Stimulated activated CD8-positive, alpha-beta memory T cell treated with anti-CD3 and anti-CD28 coated beads, Interleukin-15, amount 100 ng/mL, for 4 hours (primary cell): ENCODE measurements at places on chromosomes 2 and 18.

DNA sequence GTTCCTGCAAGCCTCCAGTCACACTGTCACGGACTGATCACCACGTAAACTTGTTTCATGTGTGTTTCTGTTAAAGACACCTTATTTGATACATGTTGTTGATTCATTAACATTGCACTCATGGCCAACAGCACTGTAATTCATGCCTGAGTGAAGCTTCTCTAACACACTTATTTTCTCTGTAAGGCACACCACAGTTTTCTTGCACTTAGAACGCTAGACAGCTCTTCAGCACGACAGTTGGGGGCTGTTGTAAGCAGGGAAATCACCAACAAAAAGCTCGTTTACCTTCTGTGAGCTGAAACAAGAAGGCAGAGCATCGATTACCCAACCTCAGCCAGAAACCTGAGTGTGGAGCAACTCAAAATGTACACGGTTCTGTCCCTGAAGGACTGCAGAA lies 28.1 kb downstream of the TNFRSF11A start:
- no peak for DNase-seq

GRCh38 chr2:43360137-43360536 lies 133.7 kb upstream of the ZFP36L2 start:
- DNase-seq, result no peak

- no peak for DNase-seq
Observed at GRCh38 chr2:20365249-20365817, 14.7 kb upstream of the PUM2 start.

DNA sequence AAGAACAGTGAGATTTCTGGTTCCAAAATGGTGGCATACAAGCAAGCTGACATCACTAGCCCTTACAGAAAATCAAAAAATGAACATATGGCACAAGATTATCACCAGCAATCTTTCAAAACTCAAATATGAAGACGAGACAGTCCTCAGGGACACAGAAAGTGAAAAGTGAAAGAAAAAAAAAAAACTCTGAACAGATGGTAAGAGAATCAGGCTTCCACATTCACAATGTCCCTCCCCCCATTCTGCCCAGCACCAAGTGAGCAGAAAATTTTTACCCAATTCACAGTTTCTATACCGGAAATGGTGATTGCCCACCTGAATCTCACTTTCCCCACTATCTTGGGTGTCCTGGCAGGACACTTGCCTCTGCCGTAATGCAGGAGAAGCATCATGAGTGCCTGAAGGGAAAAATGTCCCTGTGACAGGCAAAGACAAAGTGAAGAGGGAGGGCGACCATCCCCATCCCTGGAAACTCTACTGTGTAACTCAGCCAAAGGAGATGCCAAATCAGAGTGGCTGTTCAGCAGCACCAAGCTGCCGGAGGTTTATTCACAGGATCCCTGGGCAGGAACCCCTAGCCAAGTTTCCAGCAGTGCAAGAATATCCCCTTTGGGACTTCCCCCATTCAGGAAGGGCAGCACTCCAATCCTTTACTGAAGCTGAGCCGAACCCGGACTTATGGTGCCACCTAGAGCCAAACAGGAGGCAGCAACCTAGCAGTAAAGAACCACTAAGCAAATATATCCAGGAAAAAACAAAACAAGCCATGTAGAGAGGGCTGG lies 312.2 kb downstream of the LRATD1 start:
- no peak for DNase-seq

DNA sequence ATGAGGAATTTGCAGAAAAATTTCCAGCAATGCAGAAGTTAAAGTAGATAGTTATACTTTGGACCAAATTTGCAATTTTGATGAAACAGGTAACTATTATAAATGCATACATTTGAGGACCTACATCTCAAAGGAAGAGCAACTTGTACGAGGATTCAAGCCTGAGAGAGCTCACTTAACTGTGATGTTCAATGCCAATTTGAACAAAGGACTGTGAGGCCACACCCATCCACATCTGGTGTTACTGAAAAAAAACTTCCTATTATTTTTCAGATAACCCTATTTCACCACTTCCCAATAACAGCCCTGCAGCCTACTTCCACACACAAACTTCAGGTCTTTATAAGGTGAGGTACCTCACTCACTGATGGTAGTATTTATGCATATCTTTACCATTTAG lies 203.5 kb upstream of the NABP1 start:
- DNase-seq, result no peak
